ENCODE measurements at places on chromosomes 1 and 21. TPM values are rescaled to one million over a fixed set of nuclear protein-coding genes. Genes with fewer than 3 reads are reported as not detected.
A peak's percentile ranks its signal among the peaks of the same experiment; 100 is the strongest.

- H3K27me3 ChIP-seq = no peaks in the 10 kb centered on the region
- no peak for DNase-seq
- no peaks in the 10 kb centered on the region for H3K4me1 ChIP-seq
- no peak overlapping the region for H3K4me3 ChIP-seq
- H3K36me3 ChIP-seq = no peaks in the 10 kb centered on the region
Measured at GRCh38 chr1:86258101-86258500, 101.5 kb upstream of the COL24A1 start.

DNA sequence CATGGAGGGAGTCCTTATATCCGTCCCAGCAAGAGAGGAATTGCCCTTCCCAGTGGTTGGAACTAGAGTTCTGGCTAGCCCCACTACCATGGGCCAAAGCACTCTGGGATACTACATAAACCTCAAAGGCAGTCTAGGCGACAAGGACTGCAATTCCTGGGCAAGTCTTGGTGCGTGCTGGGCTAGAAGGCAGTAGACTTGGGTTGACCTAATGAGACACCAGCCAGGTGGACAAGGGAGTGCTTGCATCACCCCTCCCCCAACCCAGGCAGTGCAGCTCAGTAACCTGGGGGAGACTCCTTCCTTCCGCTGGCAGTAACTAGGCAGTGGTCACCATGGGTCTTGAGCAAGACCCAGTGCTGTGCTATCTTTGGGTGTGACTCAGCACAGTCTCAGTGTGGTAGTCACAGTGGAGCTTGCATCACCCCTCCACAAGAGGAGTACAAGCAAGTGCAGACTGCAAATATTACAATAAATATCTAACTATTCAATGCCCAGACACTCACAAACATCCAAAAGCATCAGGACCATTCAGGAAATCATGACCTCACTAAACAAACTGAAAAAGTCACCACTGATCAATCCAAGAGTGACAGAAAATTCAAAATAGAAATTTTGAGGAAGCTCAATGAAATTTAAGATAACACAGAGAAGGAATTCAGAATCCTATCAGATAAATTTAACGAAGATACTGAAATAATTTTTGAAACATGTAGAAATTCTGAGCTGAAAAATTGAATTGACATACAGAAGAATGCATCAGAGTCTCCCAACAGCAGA, 84.7 kb upstream of the LYPLAL1 start:
- no peak overlapping the region for H3K27ac ChIP-seq
- H3K27me3 ChIP-seq = no peaks in the 10 kb centered on the region
- no peaks in the 10 kb centered on the region for H3K36me3 ChIP-seq
- H3K4me3 ChIP-seq = no peak overlapping the region

DNA sequence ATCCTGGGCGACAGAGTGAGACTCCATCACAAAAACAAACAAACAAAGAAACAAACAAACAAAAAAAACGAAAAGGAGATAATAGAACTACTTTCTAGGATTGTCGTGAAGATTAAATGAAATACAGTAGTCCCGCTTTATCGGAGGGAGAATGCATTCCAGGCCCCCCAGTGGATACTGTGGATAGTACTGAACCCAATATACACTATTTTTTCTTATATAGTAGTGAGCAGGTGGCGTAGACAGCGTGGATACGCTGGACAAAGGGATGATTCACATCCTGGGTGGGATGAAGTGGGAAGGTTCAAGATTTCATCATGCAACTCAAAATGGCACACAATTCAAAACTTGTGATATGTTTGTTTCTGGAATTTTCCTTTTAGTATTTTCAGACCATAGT, 8.0 kb downstream of the SLC35F3 start:
- H3K36me3 ChIP-seq = no peaks in the 10 kb centered on the region
- no peaks in the 10 kb centered on the region for H3K4me1 ChIP-seq
- no peak overlapping the region for H3K4me3 ChIP-seq

DNA sequence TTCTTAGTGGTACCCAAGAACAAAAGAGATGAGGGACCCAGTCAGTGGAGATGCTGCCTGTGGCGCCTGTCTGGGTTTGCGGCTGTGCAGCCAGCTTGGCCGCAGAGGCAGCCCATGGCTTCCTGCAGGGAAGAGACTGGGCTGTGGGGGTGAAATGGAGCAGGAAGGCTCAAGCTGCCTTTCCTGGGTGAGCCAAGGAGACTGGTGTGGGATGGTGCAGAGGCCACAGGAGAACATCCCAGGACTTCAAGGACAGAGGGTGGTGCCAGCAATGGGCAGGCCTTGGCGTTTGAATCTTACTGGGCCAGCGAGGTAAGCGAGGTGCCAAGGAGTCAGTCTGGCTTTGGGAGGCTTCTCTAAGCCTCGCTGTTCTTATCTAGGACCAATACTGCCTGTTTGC, 26.4 kb downstream of the KCNA10 start:
- no peaks in the 10 kb centered on the region for H3K27me3 ChIP-seq
- no peak for DNase-seq
- no peaks in the 10 kb centered on the region for H3K4me1 ChIP-seq
- H3K36me3 ChIP-seq = no peaks in the 10 kb centered on the region
- H3K4me3 ChIP-seq = no peak overlapping the region

The ATF3 gene
- 14.8 TPM for total RNA-seq

The IGSF3 gene
- 30.4 TPM for total RNA-seq

The CFAP107 gene
- total RNA-seq = not detected

- DNase-seq = no peak
- H3K36me3 ChIP-seq = no peaks in the 10 kb centered on the region
- no peaks in the 10 kb centered on the region for H3K4me1 ChIP-seq
- no peaks in the 10 kb centered on the region for H3K27me3 ChIP-seq
- H3K4me3 ChIP-seq = no peak overlapping the region
Measured at GRCh38 chr1:202856014-202856413, 32.9 kb downstream of the RABIF start.

The S100A11 gene
- 253 TPM for total RNA-seq

DNA sequence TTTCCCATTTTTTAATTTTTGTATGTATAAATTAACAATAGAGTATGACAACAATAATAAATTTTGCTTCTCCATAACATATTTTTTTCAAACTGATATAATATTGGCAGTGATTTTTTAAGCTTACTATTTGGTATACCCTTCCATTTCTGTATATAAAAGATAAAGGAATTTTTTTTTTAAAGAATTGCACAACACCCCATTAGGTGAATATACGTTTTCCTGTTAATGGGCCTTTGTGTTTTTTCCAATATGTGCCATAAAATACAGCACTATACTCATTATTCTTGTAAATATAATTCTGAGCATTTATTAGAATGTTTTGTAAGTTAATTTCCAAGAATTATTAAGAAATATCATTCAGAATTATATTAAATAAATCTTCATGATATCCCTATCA, 515.2 kb upstream of the RGS18 start:
- no peak overlapping the region for H3K4me3 ChIP-seq
- H3K27ac ChIP-seq = no peak overlapping the region
- no peaks in the 10 kb centered on the region for H3K36me3 ChIP-seq
- DNase-seq = no peak
- no peaks in the 10 kb centered on the region for H3K4me1 ChIP-seq

- H3K4me1 ChIP-seq = peaks cover 4% of the 10 kb centered on the region
- no peak overlapping the region for H3K4me3 ChIP-seq
- DNase-seq = no peak
- H3K27me3 ChIP-seq = no peaks in the 10 kb centered on the region
- no peaks in the 10 kb centered on the region for H3K36me3 ChIP-seq
- no peak overlapping the region for H3K27ac ChIP-seq
Measured at GRCh38 chr1:54223441-54224202, 23.7 kb downstream of the MRPL37 start.

GRCh38 chr1:180507795-180508724, 5.7 kb upstream of the ACBD6 start:
- H3K4me3 ChIP-seq = no peak overlapping the region
- no peak for DNase-seq
- H3K27me3 ChIP-seq = no peaks in the 10 kb centered on the region
- no peak overlapping the region for H3K27ac ChIP-seq
- H3K36me3 ChIP-seq = no peaks in the 10 kb centered on the region

The ITLN1 gene
- 0.96 TPM for total RNA-seq

- peak; percentile 7 for DNase-seq
- no peak overlapping the region for H3K27ac ChIP-seq
- no peaks in the 10 kb centered on the region for H3K27me3 ChIP-seq
- H3K4me1 ChIP-seq = no peaks in the 10 kb centered on the region
- H3K36me3 ChIP-seq = no peaks in the 10 kb centered on the region
Measured at GRCh38 chr1:23865543-23865930, 2.6 kb downstream of the FUCA1 start.

- no peaks in the 10 kb centered on the region for H3K36me3 ChIP-seq
- no peak overlapping the region for H3K27ac ChIP-seq
- no peak for DNase-seq
- no peak overlapping the region for H3K4me3 ChIP-seq
- H3K27me3 ChIP-seq = no peaks in the 10 kb centered on the region
Measured at GRCh38 chr1:184684285-184685074, 70.2 kb downstream of the EDEM3 start.
